Right cardiac atrium (tissue), 5 donors: ENCODE measurements at places on chromosomes 4 and X. TPM values are rescaled to one million over a fixed set of nuclear protein-coding genes. Genes with fewer than 3 reads are reported as not detected.

- DNase-seq, result peak; percentile 44
These were observed at the start of gene PAGE2B for GRCh38 chrX:55074851-55075467. Gene PAGE2B (plus strand): TSS chrX:55075030. CDS start chrX:55076042, 1,012 bp downstream.

DNA sequence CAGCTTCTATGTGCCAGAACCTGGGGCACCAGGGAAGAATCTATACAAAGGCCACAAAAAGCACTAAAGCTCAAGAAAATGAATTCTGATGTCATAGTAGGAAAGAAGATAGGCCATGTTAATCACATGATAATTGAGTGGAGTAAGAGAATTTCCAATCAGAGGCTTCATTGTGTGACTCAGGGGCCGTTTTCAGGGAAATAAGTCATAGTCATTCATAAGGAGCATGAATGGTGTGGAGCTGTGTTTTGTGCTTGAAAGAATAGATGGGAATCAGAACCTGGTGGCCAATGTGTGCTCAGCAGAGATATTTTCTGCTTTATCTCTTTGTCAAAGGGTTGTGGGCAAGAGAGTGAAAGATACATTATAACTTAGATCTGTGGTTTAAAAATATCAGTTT, 102.4 kb upstream of the ZDHHC15 start:
- DNase-seq, result no peak

Gene NOX1
- not detected for total RNA-seq

- DNase-seq, result peak; percentile 64
These were observed 13.8 kb upstream of the GPC3 start for GRCh38 chrX:133999031-133999705.
